IMR-90 (cell line): ENCODE measurements at places on chromosomes 3 and 15.
A peak's percentile ranks its signal among the peaks of the same experiment; 100 is the strongest.

DNA sequence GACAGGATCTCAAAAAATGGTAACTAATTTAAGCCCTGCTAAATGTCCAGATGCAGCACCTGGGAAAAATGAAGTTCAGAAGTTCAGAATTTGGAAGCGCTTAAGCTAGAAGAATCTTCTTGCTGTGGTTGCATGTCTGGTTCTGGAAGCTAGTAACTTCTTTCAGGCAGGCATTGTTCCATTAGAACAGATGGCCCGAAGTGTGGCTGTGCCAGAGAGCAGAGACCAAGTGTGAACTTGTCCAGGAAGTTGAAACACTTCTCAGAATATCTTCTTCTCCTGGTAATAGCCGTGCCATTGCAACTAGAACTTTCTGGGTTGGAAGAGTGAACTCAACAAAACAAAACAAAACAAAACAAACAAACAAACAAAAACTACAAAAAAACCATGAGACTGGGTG lies 80.0 kb downstream of the MITF start:
- no peak for DNase-seq

DNA sequence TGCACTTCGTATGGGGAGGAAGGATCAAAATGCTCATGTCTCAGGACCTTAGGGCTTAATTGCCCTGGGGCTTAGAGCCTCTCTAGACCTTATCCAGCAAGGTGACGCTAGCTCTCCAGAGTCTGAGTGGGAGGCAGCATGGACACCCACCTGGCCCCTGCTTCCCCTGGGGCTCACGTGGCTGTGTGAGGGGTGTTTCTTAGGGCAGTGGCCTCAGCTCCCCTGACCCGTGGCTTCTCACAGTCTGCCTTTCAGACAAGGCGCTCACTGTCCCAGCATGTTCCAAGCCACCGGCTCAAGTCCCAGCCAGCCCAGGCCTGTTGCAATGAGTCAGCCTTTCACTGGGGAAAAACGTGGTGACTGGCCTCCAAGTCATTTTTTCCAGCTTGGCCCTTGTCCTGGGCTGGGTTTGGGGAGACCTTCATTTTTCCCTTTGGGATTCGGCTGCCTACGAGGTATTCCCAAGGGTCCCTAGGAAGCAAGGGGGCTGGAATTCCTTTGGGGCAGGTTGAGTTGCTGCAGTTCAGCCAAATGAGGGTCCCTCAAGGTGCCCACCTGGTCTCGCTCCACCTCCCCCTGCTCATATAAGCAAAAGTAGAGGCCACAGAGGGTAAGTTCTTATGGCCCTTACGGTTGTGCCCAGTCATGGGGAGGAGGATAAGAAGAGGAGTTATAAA lies 15.7 kb downstream of the BHLHE40 start:
- DNase-seq = peak; percentile 92

DNA sequence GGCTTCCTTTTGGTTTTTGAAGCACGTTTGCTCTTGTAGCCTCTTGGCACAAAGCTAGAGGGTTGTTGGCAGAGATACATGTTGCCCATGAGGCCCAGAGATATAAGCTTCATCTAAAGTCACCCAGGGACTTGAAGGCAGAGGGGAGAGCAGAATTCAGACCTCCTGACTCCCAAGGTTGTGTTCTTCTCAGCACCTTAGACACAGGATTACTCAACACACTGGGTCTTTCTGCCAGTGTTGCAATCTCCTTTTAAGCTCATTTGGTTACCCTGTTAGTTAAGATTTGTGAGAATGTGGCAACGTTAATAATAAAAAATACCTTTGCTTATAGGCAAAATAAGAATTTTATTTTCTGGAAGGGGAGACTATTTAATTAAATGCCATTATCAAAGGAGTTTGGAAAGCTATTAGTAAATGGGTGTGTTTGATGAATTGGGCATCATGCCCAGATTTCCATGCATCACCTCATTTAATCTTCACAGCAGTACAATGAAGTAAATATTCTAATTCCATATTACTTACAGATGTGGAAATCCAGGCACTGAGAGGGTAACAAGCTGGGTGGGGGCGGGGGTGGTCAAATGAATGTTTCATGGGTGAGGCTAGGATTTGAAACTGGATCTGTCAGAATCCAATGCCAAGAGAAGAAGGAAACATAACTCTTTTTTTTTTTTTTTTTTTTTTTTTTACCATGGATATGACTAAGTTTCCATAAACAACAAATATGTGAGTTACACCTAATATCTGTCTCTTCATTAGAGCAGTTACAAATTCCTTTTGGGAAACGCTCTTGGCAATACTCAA lies 183.3 kb downstream of the NR1D2 start:
- DNase-seq = peak; percentile 43

- no peak for DNase-seq
Observed at GRCh38 chr3:189165092-189165612, 6.6 kb upstream of the TPRG1 start.

GRCh38 chr3:126478581-126479310 lies 3.1 kb upstream of the ZXDC start:
- DNase-seq = no peak

DNA sequence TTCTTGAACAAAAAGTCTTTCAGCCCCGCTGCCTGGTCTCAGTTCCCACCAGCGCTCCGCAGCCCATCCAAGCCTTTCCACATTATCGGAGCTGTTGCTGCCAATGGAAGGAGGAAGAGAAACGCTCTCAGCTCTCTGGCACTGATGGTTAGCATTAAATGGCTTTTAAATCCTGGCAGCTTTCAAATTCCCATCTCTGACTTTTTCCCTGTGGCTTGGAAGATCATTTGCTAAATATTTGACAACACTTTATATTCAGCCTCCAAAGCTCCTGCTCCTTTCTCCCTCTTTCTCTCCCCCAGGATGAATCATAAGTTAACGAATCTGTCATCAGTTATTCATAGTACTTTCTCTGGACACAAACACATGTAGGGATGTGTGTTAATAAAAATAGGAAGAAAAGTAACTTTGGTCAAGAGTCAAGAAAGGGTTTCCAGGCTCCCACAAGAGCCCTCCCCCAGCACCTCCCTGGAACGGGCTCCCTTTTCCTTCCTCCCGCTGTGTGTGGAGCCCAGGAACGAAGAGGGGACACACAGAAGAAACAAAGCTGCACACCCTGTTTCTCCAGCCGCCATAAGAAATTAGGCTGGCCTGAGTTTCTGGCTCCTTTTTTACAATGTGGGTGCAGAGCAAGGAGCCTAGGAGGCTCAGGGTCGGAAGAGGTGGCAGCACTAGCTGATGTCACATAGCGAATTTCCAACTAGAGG lies 47.6 kb upstream of the TSEN2 start:
- peak; percentile 52 for DNase-seq

GRCh38 chr3:66439666-66440344 lies 61.0 kb downstream of the LRIG1 start:
- no peak for DNase-seq

GRCh38 chr3:100740207-100740606 lies 30.9 kb downstream of the TFG start:
- no peak for DNase-seq

DNA sequence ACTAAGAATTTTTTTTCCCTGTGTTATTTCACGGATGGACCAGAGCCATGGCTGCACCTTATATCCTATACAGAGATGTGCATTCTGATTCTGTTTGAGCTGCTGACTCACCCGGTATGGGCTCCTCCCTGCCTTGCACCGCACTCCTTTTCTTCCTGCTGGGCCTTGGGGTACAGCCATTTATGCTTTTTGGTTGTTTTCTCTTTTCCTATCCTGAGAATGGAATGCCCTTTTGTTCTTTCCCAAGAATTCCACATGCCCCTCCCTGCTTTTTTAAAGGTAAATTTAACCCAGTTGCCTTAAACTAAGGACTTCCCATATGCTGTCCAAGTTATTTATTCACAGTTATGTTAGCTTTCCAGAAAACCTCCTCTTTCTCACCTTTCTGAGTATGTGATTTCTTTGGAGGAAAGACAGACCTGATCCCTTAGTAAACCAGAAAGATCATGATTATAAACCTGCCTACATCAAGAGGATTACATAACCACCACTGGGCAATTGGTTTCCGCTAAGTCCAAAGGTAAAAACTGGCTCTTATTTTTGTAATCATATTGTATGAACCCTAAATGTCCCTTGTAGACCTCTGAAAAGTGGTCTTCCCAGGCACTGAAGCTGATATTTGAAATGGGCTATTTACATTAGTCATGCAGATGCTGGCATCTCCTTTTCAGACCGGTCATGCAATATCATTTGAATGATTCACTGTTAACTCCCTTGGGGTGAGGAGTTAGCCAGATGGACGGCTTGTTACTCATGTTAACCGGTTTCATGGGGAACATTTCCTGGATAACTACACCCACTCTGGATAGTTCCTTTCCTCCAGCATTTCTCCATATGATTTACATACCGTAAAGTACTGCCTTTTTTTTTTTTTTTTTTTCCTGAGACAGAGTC lies 45.5 kb downstream of the TMOD3 start:
- peak; percentile 99 for DNase-seq

- DNase-seq = peak; percentile 40
Observed at GRCh38 chr3:159785273-159785708, 203.3 kb upstream of the IL12A start.
